ENCODE measurements at places on chromosomes 3 and 15.

DNA sequence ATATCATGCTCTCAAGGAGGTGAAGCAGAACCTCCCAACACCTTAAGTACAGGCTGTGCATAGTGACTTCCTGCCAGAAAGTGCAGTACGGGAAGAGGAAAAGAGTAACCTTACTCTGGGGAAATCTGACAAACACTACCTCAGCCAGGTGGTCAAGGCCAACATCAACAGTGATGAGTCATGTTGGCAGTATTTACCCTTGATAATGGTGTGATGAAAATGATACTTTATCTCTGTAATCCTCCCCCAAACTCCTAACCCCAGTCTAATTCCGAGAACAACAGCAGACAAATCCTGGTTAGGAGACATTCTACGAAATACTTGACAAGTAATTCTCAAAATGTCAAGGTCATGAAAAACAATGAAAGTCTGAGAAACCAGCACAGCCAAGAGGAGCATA, 26.5 kb downstream of the ANKDD1A start:
- DNase-seq = no peak

- DNase-seq = no peak
Observed at GRCh38 chr3:158732856-158733200, 571 bp upstream of the RARRES1 start.

DNA sequence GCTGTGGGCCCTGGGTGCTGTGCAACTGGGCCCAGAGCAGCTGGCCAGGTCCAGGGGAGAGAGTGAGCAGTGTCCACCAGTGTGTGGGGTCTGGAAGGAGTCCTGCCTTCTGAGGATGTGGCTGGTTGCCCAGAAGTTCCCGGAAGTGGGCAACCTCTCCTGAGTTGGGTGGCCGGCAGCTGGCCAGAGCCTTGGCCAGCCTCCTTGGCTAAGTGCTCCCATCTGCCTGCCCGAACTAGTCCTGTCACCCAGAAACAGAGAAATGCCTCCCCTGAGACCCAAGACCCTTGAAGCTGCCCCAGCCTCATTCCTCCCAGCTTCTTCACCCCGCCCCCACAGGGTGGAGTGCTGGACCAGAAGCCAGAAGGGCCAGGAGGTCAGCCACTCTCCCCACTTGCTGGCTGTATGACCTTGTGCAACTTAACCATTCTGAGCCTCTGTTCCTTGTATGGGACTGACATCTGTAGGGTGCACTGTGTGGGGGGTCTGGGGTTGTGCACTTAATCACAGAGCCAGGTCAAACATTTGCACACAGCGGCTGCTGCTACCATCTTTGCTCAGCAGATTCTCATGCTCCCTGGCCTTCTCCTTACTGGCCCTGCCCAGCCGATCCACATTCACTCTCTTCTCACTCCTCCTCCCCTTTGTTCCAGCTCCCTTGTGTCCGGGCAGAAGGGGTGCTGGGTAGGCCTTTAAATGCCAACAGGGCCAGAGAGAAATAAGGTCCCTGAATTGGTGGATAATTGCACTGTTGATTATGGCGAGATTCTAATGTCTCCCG, 7.5 kb upstream of the ALAS1 start:
- DNase-seq = no peak

- no peak for DNase-seq
Observed at GRCh38 chr15:59104602-59104911, 389 bp upstream of the CCNB2 start.

GRCh38 chr15:89057506-89058133, 30.6 kb upstream of the ABHD2 start:
- peak; percentile 68 for DNase-seq

DNA sequence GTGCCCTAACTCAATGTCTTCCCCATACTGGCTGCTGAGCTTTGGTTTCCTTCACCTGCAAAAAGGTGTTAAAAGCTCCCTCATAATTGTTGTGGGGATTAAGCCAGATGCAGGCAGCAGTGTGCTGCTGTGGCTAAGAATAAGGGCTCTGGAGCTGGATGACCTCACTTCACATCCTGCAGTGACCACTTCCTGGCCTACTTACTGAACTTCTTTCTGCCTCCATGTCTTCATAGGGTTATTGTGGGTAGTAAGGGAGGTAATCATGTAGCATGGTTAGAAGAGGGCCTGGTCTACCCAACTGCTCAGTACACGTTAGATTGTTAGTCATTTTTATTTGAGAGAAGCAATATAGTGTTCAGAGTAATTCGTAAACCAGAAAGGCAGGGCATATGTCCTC, 18.4 kb downstream of the GYG1 start:
- DNase-seq = no peak

DNA sequence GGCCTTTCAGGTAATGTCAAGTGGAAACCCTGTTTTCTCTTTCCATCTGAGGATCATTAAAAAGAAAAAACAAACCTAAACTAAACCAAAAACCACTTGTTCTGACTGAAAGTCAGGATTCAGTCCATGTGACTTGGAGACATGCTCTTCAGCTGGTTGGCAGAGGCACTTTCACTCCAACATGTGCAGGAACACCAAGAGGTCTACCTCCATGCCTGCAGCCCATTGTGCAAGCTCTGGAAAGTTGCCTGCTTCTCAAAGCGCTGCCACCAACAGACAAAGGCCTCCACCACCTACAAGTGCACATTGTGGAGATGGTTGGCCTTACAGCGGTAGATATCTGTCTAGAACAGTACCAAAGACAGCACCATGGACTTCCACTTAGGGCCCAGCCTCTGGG, 161.8 kb downstream of the LEKR1 start:
- DNase-seq = no peak

- no peak for DNase-seq
Observed at GRCh38 chr15:36921484-36922091, 178.8 kb downstream of the MEIS2 start.

DNA sequence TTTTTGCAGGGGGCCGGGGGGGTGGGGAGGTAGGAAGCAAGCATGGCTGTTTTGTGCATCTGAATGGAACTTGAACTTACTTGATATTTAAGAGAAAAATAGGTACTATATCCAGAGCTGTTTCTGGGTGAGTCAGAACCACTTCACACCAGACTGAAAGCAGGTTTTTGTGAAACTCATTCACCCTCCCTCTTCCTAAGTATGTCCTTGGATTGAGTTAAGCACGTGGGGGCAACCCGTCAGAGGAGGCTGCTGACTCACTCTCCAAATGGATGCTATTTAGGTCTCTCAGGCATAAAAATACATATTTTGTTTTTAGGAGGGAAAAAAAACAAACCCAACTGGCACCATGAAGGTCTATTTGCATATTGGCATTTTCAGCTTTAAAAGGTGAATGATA, 270.3 kb downstream of the RYR3 start:
- DNase-seq = no peak

- DNase-seq = no peak
Observed at GRCh38 chr3:155367506-155367905, 74.0 kb upstream of the STRIT1 start.

DNA sequence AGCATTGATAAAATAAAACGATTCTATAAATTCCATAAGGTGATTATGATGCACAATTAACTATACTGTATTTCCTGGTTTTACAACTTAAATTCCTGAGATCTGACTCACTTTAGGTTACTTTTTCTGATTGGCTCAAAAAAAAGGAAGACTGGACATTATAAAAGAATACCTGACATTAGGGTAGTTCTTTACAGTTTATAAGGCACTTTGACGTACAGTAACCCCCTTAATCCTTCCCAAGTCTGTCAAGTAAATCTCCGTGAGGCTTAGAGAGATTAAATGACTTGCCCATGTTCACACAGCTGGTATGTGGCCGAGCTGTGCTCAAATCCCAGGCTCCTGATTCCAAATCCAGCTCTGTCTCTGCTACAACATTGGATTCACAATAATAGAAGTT, 1.0 kb upstream of the SLTM start:
- DNase-seq = no peak

DNA sequence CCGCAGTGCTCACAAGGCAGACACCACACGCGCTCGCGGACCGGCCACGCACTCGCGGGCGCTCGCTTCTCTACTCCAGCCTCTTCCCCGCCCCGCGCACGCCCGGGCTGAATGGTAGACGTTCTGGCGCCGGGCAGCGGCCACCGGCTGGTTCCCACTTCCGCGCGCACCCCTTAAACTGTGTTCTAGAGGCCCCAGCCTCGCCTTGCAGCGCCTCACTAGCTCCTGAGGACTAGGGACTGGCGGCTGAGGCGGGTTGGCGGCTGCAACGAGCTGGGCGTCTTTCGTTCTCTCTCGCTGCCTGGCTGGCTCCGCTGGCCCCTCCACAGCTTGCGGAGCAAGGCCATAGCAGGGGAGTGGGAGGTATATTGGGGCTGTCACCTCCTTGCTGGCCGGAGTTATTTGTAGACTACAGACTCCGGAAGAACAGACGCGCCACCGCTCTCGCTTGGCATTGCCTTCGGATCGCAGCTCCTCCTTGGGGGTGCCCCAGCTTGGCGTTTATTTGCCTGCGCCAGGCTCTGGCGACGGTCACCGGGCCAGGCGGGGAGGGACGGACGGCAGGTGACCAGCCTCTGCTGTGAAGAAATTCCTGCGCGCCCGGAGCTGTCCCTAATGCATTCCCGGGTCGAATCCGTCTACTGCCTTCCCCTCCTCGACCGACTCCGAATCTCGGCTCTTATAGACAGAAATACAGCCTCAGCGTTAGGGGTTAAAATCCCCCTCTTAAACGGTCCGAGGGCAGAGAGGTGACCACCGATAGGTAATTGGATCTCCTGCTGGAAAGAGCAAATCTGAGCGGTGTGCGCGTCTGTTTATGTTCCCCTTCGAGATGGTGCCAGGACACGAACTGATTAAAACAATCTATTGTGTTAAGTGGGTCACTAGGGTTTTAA, 1.3 kb downstream of the GREM1 start:
- DNase-seq = no peak

DNA sequence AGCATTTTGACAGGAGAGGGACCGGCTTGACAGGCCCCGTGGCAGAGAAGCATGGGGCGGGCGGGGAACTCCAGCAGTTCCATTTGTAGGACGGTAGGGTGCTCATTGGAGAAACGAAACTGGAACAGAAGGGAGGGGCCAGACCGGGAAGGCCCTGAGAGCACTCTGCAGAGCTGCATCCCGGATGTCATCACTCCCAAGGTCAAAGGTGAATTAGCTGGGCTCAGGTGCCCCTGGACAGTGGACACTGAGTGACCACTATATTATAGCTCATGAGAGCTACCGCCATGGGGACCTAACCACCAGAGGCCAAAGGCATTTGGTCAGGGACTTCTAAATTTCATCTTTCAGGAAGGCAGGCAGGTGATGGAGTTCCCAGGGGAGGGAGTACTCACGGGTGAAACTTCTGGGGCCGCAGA, 7.3 kb downstream of the CSRNP1 start:
- peak; percentile 94 for DNase-seq

- DNase-seq = no peak
Observed at GRCh38 chr3:71520161-71521020, 63.1 kb downstream of the FOXP1 start.

DNA sequence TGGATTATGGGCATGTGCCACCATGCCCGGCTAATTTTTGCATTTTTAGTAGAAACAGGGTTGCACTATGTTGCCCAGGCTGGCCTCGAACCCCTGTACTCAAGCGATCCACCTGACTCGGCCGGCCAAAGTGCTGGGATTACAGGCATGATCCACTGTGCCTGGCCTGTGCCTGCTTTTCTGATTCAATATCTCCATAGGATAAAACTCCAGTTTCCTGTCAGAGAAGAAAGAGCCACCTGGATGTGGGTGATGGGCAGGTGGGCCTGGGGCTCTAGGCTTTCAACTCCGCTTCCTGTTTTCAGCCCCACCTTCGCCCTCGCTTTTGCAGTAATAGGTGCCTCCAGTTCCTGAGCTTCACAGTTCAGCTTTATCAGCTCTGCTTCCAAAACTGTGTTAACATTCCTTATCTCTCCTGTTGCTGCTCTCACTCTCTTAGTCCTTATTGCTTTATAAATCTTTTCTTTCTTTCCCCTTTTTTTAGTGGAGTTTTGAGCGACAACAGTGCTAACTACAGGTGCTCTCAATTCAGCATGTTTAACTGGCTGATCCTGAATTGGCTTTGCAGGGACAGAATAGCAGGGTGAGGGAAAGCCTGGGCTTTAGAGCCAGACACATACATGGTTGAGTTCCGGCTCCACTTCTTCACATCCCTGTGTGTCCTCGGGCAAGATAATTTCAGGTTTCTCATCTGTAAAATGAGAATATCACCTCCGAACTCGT, 21.1 kb upstream of the PDE8A start:
- no peak for DNase-seq

GRCh38 chr15:75030023-75030413, 6.6 kb downstream of the PPCDC start:
- peak; percentile 55 for DNase-seq

GRCh38 chr3:159356606-159357005, 554.8 kb downstream of the MFSD1 start:
- DNase-seq = no peak

Measured in inflammatory macrophage treated with lipopolysaccharide for 4 hours (primary cell).